ENCODE measurements at places on chromosomes 4 and X.

DNA sequence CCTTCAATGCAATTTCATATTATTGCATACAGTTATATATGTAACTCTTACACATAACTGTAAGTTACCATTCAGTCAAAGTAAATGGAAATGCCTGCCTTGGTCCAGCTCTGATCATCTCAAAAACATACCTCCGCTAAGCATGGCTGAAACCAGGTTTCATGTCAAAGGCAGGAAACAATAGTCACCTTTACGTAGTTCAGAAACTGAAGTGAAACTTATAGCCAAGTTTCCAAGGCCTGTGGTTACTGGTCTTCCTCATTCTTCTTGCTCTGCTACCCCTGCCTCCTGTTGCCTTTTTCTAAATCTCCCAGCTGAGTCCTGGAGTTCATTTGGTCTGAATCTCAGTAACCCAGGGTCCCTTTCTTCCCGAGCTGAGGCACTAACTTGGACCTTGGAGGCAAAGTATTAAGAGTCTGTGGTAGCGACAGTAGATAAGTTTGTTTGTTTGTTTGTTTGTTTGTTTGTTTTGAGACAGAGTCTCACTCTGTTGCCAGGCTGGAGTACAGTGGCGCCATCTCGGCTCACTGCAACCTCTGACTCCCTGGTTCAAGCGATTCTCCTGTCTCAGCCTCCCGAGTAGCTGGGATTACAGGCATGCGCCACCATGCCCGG, 30.8 kb downstream of the DAPP1 start:
- no peak for DNase-seq

DNA sequence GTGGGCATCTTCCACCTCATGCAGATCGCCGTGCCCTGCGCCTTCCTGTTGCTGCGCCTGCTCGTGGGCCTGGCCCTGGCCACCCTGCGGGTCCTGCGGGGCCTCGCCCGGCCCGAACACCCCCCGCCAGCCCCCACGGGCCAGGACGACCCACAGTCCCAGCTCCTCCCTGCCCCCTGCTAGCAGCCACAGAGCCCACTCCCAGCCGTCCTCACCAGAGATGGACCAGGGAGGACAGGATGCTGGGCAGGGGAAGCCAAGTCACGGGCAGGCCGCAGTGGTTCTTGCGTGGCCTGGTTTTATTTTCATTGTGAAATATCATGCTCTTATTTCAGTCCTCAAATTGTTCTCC, 15.1 kb downstream of the DGKQ start:
- DNase-seq: no peak

DNA sequence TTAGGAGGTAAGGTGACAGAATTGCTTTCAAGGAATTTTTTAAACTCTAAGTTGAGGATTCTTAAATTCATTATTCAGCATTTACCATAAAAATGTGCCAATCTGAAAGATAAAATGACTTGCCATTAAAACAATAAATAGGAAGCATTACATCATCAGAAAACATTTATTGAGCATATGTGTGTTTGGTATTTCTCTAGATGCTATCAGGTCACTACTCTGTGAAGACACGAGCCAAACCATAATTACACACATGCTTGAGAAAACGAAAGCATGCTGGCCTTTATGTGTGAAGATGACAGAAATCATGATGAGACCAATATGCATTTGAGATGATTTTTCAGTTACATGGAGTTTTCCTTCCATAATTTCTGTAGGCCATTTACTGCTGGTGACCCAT, 12.3 kb upstream of the IL21 start:
- DNase-seq: no peak

- no peak for DNase-seq
These were observed 23.4 kb downstream of the DHX15 start for GRCh38 chr4:24560868-24561368.

DNA sequence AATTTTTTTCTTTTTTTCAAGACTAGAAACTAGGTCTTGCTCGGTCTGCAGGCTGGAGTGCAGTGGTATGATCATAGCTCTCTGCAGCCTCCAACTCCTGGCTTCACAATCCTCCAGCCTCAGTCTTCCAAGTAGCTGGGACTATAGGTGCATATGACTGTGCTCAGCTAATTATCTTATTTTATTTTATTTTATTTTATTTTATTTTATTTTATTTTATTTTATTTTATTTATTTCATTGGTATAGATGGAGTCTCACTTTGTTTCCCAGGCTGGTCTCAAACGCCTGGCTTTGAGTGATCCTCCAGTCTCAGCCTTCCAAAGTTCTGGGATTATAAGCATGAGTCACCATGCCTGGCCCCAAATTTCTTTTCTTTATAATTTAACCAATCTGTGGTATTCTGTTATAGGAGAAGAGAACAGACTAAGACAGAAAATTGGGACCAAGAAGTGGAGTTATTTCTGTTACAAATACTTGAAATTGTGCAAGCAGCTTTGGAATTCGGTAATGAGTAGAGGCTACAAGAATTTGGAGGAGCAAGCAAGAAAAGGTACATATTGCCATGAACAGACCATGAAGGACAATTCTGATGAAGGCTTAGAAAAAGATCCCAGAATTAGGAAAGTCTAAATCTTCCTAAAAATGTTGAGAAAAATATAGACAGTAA, 4.0 kb upstream of the PRDM5 start:
- no peak for DNase-seq

- DNase-seq: peak; percentile 92
These were observed 88.3 kb downstream of the ZNF718 start for GRCh38 chr4:212438-213188.

- no peak for DNase-seq
These were observed 31.8 kb upstream of the NKX6-1 start for GRCh38 chr4:84530871-84531270.
